Fibroblast of skin of left quadriceps (primary cell): ENCODE measurements at places on chromosomes 1 and 21.
A peak's percentile ranks its signal among the peaks of the same experiment; 100 is the strongest.

- DNase-seq = peak; percentile 4
Observed at GRCh38 chr1:215682232-215682631, 115.1 kb downstream of the KCTD3 start.

DNA sequence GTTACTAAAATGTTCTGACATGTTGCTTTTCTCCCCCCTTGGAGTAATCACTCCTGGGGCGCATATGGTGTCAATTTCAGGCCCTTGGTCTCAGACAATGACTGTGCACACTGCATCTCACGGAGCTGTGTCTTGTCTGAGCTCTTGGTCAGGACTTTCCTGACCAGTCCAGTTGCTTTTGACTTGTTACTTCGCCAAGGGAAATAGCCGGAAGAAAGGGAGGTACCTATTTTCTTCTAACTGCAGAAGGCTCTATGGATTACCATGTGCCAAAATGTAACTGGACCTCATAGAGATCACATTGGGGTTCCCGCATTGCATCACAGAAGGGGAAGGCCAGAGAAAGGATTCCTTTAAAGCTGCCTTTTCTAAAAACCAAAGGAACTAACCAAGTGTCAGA is 68.6 kb downstream of the SPAG17 start:
- no peak for DNase-seq

DNA sequence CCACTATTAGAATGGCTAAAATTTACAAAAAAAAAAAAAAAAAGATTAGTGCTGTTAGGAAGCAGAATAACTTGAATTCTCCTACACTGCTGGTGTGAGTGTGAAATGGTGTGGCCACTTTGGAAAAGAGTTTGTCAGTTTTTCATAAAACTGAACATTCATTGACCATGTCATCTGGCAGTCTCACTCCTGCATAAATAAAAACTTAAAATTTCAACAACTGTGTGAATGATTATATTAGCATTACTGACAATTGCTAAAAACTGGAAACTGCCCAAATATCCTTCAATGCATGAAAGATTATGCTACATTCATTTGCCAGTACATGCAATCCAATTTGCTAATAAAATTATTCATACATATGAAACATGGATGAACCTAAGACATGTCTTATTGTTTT is 570.9 kb downstream of the NEGR1 start:
- no peak for DNase-seq

DNA sequence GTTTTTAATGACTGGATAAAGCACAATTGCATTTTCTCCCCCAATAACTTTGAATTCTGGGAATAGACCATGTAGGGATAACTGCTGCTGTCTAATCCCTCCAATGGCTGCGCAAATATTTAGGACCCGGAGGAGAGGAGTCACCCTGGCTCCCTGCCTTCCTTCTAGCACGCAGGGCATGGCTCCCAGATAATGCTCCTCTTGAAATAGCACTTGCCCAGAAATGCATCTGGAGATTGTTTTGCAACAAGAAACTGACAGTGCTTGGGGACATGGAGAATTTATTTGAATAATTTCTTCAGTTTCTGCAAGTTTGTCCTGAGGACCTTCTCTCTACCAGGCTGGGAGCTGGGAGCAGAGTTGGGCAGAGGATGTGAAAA is 83.5 kb downstream of the MAN1C1 start:
- DNase-seq = peak; percentile 33

DNA sequence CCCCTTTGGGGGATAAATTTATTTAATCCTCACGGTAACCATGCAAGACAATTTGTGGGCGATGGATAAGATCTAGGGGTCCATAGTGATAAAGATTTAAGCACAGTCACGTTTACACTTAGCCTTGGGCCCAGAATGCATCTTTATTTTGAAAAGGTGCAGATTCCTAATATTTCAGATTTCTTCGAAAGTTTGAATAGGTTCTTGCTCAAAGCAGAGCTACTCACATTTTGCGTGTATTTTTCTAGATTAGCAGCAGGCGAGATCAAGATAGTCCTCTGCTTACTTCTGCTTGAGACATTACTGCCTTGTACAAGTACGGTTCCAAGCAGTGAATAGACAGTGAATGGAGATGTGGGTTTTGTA is 647 bp downstream of the TSEN15 start:
- DNase-seq = no peak

DNA sequence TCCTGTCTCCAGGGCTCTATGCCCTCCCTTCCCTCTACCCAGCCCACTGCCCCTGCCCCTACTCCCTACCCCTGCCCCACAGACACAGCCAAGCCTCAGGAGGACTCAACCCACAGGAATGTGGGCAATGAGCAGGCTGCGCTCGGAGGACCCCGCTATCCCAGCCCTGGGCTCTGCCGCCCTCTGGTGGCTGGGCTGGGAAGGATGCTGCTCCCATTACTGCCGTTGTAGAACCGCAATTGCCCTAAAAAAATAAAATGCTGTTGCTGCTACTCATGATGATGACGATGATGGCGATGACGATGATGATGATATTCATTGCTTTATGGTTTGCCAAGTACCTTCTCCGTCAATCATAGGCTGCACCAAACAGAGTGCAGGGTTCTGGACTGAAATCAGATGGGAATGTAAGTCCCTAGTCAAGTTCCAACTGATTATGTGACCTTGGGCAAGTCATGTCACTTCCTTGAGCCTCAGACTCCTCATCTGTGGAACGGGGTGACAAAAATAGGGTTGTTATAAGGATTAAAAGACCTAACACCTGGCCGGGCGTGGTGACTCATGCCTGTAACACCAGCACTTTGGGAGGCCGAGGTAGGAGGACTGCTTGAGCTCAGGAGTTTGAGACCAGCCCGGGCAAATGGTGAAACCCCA is 24.6 kb downstream of the ARHGEF19 start:
- DNase-seq = peak; percentile 48

- no peak for DNase-seq
Observed at GRCh38 chr1:154344977-154345837, 19.9 kb downstream of the ATP8B2 start.
